ENCODE measurements at places on chromosomes 12 and 14.
A peak's percentile ranks its signal among the peaks of the same experiment; 100 is the strongest.

GRCh38 chr12:47234576-47235141 lies 154.9 kb upstream of the AMIGO2 start:
- DNase-seq: no peak

DNA sequence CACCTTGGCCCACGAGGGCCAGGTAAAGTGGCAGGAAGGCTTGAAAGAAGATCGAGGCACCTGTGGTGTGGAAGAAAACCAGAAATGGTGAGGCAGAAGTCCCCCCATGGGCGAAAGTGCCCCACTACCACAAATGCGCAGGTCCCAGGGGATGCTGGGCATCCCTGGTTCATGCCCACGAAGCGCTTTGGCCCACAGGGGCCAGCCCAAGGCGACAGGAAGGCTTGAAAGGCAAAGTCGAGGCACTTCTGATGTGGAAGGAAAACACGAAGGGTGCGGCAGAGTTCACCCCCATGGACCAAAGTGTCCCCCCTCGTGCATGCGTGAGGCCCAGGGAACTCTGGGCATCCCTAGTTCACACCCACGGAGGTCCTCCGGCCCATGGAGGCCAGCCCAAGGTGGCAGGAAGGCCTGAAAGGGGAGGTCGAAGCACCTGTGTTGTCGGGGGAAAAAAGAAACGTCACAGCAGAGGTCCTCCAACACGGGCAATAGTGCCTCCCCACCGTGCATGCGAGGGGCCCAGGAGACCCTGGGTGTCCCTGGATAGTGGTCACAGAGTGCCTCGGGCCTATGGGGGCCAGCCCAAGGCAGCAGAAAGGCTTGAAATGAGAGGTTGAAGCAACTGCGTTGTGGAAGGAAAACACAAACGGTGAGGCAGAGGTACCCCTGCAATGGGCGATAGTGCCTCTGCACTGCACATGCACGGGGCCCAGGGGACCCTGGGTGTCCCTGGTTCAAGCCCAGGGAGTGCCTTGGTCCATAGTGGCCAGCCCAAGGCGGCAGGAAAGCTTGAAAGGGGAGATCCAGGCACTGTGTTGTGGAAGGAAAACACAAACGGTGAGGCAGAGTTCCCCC lies 373.9 kb downstream of the ALG10 start:
- no peak for DNase-seq

DNA sequence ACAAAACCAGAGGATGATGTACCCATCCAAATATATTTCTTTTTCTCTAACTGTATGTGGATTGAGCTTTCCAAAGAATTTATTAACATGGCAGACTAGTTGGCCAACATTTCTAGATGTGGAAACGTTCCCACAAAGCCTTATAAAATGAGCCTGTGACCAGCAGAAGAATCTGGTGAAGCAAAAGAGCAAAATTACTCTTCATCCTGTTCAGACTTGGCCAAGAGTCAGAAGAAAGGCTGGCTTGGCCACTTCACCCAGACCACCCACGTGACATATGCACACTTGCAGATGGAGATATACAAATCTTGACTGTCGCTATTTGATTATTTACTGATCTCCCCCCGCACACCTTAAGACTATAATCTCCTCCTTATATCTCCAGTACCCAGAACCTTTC lies 96.7 kb downstream of the NUAK1 start:
- DNase-seq: no peak

GRCh38 chr14:64561631-64562030 lies 11.9 kb downstream of the PPP1R36 start:
- DNase-seq: no peak

DNA sequence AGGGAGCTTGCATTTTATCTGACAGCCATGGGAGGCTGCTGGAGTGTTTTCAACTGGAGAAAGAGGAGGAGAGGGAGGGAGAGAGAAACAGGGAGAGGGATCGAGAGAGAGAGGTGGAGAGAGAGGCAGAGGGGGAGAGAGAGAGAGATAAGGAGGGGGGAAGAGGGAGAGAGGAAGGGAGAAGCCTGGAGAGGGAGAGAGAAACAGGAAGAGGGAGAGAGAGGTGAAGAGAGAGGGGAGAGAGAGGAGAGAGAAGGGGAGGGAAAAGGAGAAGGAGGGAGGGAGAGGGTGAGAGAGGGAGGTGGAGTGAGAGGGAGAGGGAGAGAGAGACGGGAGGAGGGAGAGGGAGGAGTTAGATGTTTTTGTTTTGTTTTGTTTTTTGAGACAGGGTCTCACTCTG lies 45.6 kb downstream of the DNAH10 start:
- peak; percentile 13 for DNase-seq

DNA sequence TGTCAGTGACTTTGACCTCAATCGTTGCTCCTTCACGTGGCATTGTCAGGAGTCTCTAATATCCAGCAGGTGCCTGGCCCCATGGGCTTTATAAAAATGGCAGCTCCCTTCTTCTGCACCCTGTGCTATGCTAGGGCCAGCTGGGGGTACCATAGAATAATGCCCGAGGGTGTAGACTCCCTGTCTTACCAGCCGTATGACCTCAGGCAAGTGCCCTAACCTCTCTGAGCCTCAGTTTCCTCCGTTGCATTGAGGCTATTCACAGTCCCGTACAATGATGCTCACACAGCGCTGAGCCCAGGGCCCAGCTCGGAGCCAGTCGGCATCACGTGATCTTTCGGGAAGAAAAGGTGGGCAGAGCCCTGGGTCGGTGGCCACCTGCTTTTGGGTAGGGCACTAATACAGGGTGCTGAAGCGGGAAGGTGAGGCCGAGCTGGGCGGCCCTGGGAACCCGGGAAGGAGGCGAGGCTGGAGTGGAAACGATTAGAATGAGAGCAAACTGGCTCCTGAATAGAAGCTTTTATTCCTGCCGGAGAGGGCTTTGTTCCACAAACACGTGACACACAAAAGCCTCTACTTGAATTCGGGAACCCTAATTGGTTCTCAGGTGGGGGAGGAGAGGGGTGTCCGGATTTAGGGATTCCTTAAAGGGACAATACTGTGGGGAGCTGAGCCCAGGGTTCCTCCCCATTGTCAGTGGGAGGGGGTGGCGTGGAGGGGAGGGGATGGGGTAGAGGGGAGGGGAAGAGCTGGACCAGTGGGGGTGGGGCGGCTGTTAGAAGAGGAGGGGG lies 19.9 kb upstream of the MSI1 start:
- DNase-seq: peak; percentile 88

- DNase-seq: no peak
These were observed 182.7 kb downstream of the PCNX1 start for GRCh38 chr14:71089971-71090370.

DNA sequence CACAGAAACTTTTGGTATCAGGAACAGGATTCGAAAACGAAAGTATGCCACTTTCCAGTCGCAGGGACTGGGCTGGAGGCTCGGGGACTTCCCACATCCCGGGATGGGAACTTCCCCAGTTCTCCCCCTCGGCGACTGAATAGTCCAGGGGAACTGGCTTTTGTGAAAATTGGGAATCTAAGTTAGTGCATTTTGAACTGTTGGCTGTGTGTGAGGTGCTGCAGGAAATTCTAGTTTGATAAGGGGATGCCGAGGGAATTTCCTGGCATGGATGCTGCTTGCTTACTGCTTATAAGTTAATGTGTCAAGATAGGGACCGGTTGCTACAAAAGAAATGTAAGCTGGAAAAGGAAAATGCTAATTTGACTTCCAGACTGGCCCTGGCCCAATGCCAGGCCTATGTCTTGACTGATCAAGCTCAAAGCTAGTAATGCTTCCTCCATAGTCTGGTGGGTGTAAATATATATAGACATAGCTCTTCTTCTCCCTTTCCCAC lies 73.4 kb upstream of the EIF5 start:
- DNase-seq: no peak

GRCh38 chr12:81949841-81950308 lies 190.7 kb upstream of the PPFIA2 start:
- DNase-seq: no peak

DNA sequence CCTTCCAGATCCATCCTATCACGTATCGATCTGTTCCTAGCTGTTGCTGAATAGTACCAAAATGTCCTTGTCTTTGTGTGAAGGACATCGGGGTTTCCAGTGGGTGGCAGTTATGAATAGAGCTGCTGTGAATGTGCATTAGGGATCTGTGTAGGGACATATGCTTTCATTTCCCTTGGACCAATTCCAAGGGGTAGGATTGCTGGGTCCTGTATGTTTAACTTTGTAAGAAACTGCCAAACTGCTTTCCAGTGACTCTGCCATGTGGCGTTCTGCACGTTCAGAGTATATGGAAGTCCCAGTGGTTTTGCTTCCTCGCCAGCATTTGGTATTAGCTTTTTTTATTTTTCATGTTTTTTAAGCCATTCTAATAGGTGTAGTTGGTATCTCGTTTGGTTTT lies 28.6 kb downstream of the PACS2 start:
- DNase-seq: no peak

DNA sequence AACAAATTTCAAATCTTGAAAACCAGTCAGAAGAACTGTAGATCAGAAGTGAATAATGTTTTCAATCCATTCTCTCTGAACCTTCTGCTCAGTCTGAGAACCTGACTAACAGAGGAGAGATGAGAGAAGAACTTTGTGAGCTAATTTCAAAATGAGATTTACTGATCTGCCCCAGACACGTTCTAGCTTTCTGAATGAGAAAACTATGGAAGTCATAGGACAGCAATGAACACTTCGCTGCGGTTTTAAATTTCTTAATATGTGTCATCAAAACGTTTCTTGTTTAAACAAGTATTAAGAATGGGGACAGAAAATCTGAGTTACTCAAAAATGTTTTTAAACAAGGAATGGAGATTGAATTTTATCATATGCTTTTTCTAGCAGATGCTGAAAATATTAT lies 66.6 kb upstream of the FAR2 start:
- no peak for DNase-seq

Data from retina (tissue), 1 donor.